ENCODE measurements at places on chromosomes 1 and 21.

DNA sequence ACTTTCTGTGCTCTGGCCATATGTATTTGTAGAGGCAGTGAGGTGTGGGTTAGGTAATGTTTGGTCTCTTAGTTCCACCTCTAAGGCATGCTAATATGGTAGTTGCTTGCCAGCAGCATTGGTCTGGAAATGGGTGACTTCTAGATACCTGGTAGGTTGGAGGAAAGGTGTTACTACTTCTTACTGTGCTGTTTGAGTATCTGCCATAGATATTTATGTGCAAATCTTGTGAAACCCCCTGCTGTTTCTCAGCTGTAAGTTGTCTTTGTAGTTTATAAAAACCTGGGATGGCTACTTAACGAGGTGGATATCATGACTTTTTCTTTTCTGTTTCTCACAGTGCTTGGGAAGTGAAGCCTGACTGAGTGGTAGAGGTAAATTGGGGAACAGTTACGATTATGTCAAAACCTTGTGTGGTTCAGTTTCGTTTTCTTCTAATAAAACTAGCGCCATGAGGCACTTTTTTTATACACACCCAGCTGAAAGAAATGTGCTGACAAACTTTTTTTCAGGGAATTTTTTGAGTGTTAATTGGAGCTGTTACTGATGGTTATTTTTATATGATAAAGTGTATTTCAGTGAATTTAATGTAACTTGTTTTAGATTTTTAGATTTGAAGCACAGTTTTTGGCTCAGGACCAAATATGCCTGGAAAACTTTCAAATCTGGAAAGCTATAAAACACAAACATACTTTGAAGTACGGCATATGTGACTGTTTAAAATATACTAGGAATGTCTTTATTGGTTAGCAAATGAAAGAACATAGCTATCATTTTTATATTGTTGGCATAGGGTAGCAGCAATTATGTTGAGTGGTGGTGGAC is 42.1 kb downstream of the CAMSAP2 start:
- DNase-seq, result no peak

GRCh38 chr1:153583976-153584375 is 18.3 kb upstream of the S100A2 start:
- DNase-seq, result no peak

- DNase-seq, result peak; percentile 55
Observed at GRCh38 chr21:31184459-31184858, 146.2 kb upstream of the KRTAP19-8 start.

- no peak for DNase-seq
Observed at GRCh38 chr1:38990386-38990737, 714 bp upstream of the AKIRIN1 start.

DNA sequence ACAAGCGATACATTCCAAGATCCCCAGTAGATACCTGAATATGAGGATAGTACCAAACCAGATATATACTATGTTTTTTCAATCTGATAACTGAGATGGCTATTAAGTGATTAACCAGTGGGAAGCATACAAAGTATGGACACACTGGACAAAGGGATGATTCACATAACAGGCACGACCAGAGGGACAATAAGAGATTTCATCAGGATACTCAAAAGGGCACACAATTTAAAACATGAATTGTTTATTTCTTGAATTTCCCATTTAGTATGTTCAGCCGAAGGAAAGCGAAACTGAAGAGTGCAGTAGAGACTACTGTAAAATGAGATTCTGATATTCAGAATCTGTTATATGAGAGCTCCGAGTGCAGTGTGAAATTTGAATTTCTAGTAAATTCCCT is 10.6 kb downstream of the ZZZ3 start:
- no peak for DNase-seq

- no peak for DNase-seq
Observed at GRCh38 chr1:230784163-230784562, 37.0 kb downstream of the CAPN9 start.

Measured in stimulated activated CD4-positive, alpha-beta T cell treated with anti-CD3 and anti-CD28 coated beads, TNF-alpha, amount 100 ng/mL, for 1 hour (primary cell).